ENCODE measurements at places on chromosomes 7 and 10.
A peak's percentile ranks its signal among the peaks of the same experiment; 100 is the strongest.

- no peak for DNase-seq
These were observed 3.8 kb downstream of the LDB3 start for GRCh38 chr10:86671985-86672710.

DNA sequence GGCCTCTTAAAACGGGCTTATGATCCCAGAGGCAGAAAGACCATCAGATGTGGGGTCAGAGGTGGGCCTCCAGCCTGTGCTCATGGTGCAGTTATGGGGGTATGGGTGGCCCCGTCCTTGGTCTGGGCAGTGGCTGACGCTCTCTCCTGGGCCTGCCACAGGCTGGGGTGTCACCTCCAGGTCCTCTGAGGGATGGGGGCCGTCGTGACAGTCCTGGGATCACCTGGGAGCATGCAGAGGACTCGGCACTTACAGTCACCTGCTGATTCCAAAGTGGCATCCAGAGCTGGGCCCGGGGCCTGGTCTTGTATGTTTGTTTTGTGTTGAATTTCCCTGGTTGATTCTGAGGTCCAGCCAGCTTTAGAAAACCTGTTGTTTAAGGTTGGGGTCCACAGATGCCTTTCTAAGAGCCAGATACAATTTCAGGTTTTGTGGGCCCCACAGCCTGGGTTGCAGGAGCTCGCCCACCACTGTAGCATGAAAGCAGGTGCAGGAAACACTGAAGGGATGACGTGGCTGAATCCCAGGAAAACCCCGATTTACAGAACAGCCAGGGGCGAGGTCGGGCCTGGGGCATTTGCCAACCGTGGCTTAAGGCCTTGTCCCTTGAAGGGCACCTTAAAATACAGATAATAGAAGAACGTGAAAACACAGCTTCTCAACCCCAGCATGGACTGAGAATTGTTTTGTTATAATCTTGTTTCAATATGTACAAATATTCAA, 170.7 kb upstream of the PPP2R2D start:
- DNase-seq = no peak

- no peak for DNase-seq
These were observed 57.2 kb downstream of the FAM171A1 start for GRCh38 chr10:15313843-15314242.

DNA sequence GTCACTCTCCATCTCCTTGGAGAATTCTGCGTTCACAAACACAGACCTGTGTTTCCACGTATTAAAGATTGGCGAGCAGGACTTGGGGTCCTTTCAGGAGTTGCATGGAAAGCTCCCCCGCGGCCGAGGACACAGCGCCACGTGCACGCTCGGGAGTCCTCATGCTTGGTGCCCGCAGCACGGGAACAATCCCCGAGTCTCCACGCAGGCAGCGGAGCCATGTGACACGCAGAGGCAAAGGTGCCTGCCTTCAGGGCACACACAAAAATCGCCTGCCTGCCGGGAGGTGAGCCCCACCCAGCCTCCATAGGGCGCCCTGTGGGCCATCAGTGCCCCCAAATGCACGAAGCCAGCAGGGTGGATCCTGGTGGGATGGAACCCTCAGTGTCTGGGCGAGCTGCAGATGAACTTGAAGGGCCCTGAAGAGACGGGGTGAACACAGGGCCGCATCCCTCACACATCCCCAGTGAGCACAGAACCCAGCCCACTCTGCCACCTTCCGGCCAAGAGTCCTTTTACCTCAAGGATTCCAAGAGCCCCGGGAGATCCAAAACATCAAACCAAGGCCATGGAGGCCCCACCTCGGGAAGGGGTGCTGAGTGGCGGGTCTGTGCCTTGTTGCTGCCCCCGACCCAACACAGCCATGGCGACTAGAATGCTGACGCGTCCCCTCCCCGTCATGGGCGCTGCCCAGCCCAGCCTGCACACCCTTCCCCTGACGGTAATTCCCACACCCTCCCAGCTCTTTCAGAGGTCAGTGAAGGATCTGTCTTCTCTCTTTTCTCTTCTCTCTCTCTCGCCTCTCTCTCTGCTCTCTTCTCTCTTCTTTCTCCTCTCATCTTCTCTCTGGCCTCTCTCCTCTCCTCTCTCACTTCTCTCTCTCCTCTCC, 55.9 kb downstream of the CFAP46 start:
- no peak for DNase-seq

DNA sequence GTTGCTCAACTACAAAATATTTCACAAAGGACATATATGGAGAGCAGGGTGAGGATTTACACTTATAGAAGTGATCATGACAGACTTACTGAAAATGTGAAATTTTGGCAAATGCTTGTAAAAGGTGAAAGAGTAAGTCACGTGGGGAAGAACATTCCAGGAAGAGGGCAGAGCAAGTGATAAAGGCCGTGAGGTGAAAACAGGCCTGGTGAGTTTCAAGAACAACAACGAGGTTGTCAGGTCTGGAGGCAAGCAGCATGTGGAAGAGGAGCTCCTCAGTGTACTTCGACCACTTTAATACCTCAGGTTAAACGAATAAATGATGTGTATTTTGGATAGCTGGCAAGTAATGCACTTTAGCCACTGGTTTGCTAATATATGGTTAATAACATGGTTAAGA, 706.7 kb downstream of the PCDH15 start:
- no peak for DNase-seq

GRCh38 chr10:106795619-106796018, 368.9 kb downstream of the SORCS1 start:
- peak; percentile 43 for DNase-seq

- no peak for DNase-seq
These were observed 87.5 kb downstream of the VOPP1 start for GRCh38 chr7:55484834-55485233.

DNA sequence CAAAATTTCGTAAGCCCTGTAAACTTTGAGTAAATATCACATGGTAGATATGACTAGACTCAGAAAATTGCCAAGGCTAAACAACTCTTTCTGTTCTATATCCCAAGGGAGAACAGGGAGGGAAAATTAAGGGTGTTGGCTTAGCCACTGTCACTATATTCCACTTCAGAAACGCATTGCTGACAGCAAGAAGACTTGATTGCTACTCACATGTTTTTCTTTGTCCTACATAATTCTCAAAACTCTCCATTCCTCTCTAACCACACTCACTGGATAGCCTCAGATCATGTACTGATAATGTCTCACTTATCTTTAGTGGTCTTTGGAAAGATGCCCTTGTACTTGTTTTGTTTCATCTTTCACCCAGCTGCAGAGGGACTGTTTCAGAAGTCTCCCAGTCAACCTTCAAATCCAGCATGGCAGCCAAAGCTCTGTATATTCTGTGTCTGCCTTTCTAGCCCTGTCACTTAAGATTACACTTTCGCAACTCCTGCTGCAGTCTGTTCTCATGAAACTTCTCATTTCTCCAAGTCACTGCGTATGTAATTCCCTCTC, 582.4 kb upstream of the FZD8 start:
- DNase-seq = peak; percentile 37

- no peak for DNase-seq
These were observed 28.3 kb upstream of the PIP4K2A start for GRCh38 chr10:22742678-22743077.

DNA sequence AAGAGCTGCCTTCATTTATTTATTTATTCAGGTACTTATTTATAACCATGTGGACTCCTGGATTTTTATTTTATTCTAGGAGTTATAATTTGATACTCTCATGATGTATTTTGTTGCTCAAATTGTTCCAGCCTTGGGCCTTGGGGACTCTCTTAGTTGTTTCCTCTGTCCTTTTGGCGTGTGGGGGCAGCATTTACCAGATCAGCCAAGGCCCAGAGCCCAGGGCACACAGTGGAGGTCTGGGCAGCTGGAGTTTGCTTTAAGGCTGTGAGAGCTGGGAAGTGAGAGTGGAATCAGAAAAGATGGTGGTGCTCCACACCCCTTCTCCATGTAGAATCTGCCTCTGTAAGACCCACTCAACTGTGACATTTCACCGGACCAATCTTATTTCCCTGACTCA, 398.9 kb downstream of the RPS24 start:
- DNase-seq = no peak

- no peak for DNase-seq
These were observed 434.3 kb upstream of the SEMA3D start for GRCh38 chr7:85620936-85621685.

DNA sequence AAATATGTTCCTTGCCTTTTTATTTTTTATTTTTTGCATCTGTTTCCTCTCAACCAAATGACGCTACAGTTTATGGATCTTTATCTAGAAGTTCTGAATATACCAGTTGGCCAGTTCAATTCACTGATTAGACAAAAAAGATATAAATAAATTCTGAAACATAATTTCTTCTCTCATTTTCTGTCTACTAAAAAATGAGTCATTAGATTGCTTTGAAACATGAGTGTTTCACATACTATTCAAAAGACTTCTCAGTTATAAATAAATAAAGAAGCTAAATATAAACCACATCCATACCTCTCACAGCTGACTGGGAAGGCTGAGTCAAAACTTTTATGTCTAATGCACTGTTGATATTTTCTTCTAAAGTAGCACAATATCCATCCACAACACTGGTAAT, 97.6 kb upstream of the GPR22 start:
- DNase-seq = peak; percentile 57

GRCh38 chr7:128063088-128063487, 31.9 kb upstream of the LRRC4 start:
- DNase-seq = peak; percentile 18

GRCh38 chr7:9846902-9847301, 1126.8 kb upstream of the PHF14 start:
- DNase-seq = no peak

- no peak for DNase-seq
These were observed 17.1 kb downstream of the VOPP1 start for GRCh38 chr7:55555160-55555559.

- no peak for DNase-seq
These were observed 28.6 kb upstream of the VAX1 start for GRCh38 chr10:117166418-117167345.

- no peak for DNase-seq
These were observed 17.6 kb upstream of the ORC5 start for GRCh38 chr7:104225451-104225850.

- peak; percentile 1 for DNase-seq
These were observed 105.6 kb downstream of the ANKRD26 start for GRCh38 chr10:26994743-26995142.

DNA sequence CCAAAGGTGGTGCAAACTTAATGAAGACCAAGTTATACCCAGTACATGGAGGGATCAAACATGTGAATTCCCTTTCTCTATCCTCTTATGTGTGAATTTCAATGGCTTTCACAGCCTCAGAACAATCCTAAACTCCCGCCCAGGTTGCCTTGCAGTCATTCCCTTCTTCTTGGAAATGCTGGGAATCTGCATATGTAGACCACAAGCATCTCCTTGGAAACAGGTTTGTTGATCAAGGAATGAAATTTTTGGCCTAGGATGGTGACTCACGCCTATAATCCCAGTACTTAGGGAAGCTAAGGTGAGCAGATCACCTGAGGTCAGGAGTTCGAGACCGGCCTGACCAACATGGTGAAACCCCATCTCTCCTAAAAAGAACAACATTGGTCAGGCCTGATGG, 77.8 kb upstream of the ABI1 start:
- DNase-seq = no peak

- no peak for DNase-seq
These were observed 183.6 kb downstream of the PLXNA4 start for GRCh38 chr7:132392713-132393112.

GRCh38 chr7:47354071-47354470, 227.8 kb downstream of the TNS3 start:
- no peak for DNase-seq

DNA sequence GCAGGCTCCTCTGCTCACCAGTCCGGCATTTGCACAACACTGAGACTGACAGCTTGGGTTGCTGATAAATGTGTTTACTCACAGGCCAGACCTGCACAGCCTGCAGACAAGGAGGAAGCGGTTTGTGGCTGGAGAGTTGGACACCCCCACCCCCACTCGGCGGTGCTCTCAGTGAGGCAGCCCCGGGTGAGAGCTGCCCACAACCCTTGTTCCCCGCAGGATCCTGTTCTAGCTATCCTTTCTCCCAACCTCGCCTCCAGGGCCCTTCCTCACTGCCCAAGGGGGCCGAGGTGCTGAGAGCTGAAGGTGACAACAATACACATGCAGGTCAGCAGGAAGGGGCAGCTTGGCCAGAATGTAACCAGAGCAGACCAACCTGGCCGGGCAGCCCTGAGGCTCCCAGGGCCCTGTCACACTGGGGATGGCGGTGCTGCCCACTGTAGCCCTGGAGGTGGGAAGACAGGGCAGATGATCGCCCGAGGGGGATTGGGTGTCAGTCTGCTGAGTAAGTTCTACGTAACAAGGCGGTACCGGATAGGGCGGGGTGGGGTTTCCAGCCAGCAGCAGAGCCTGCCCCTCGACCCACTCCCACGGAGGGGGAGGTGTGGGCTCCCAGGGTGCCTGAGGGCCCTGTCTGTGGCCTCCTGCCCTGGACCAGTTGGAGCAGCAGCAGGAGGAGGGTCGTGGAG, 2.1 kb upstream of the ADAM8 start:
- peak; percentile 47 for DNase-seq

DNA sequence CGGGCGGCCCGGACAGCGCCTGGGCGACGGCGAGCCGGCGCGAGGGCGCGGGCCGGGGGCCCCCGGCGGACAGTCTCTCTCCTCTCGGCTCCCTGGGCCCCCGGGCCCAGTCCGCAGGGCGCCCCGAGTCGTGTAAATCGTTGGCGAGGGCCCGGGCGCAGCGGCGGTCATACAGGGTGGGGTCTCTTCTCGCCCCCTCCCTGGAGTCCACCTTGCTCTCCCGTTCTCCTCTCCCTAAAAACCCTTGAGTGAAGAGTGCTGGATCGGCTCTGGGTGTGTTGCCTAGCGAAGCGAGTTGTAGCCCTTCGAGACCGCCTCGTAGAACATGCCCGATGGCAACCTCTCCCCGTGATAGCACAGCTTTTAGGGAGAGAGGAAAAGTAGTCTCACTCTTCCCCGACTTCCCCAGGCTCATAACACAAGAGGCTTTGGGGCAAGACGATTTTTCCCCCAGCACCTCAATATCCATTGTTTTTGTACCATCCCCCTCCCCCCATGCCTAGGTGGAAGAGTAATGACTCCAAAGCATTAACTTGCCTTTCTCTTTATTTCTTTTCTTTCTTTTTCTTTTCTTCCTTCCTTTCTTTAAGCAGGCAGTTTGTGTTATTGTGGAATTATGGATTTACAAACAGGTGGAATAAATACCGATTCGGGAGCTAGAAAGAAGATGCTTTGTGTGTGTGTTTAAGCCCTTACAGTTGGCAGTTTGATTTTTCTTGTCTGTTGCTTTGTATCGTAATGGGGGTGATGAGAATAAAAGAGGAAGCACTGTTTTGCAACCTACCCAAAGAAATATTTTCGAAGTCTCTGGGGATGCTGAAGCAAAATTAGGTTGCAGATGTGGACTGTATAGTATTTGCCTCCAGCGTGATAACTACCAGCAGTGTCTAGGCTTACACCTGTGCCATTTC, 822 bp downstream of the SHOC2 start:
- peak; percentile 62 for DNase-seq

DNA sequence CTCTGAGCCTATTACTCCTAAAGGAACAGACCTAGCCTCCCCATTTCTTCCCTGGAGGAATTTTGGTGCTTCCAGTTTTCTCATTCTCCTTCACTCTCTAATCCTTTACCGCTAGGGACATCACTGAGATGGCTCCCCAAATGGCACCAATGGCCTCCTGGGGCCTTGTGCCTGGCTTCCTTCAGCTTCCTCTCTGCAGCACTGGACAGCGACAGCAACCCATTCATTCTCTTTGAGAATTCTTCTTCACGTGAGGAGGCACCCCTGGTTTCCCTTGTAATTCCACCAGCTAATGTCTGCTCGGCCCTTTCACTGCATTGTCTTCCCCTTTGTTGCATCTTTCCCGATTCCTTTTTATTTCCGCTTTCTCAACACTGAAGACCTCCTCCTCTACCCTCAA, 24.6 kb upstream of the KDM7A start:
- no peak for DNase-seq

- no peak for DNase-seq
These were observed 156.7 kb downstream of the PRKG1 start for GRCh38 chr10:51230887-51231585.

All from fibroblast of mammary gland (primary cell).